ENCODE measurements at places on chromosomes 4 and X.
A peak's percentile ranks its signal among the peaks of the same experiment; 100 is the strongest.

- peak; percentile 1 for DNase-seq
Observed at GRCh38 chr4:47913861-47914219, 543 bp downstream of the NFXL1 start.

- no peak for DNase-seq
Observed at GRCh38 chr4:26023203-26023972, 109.4 kb downstream of the SMIM20 start.

GRCh38 chr4:1830642-1831228, 25.2 kb downstream of the LETM1 start:
- DNase-seq: no peak

DNA sequence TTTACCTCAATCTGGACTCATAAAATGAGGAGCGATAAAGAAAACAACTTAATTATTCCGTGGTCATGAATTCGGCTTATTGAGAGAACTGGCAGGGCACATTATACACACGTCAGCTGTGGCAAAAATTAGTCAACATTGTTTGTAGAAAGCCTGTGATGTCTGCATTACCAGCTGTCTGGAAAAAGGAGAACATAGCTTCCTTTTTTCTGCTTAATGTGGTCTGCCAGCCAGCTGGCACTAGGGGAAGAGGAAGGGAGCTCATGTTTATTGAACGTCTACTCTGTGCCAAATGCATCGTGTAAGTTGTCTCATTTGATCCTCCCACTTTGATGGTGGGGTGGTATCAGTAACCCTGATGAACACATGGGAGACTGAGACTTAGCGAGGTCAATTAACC, 367.6 kb downstream of the ARHGAP24 start:
- peak; percentile 33 for DNase-seq

GRCh38 chrX:130028196-130028595, 45.8 kb downstream of the BCORL1 start:
- DNase-seq: peak; percentile 36

DNA sequence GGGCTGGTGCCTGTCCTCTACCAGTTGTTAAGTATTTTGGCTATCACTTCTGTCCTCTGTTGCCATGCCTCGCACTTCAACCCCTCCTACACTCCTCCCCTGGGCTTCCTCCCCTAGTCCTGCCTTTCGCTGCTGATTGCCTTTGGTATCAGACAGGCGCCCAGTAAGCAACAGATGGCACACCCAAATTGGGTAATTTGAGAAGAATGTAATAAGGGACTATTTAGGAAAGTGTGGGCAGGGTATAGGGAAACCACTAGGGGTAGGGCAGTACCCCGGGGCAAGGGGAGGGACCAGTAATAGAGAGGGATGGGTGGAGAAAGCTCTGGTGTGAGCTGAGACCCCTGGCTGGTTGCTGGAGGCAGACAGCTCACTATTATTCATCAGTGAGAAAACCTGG, 172.7 kb upstream of the USP9X start:
- no peak for DNase-seq

GRCh38 chr4:54497947-54498346, 159.8 kb upstream of the KIT start:
- DNase-seq: no peak

GRCh38 chr4:158527516-158527915, 5.8 kb downstream of the RXFP1 start:
- no peak for DNase-seq

Measured in CD4-positive, alpha-beta T cell treated with Interferon gamma for 1 hour (primary cell).